NCI-H2029 treated with DMSO at 0.1 percent for 48 hours (cell line): ENCODE measurements at places on chromosomes 12 and 14.

GRCh38 chr12:105331805-105332251 is 1.3 kb downstream of the C12orf75 start:
- no peak for DNase-seq

DNA sequence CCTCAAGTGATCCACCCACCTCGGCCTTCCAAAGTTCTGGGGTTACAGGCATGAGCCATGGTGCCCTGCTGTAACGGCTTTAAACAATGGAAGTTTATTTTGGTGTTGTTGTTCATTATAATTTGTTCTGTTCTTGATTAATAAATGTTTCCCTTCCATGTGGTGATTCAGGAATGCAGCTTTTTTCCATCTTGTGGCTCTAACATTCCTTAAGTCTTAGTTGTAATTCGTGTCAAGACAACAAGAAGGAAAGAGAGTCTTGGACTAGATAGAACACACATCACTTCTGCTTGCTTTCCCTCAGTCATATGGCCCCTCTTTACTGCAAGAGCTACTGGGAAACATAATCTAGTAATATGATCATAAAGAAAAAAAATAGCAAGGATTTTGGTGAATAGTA is 211.6 kb downstream of the SLC6A15 start:
- no peak for DNase-seq

- DNase-seq: peak; percentile 65
Measured at GRCh38 chr12:27652174-27652763, 44.0 kb upstream of the REP15 start.

DNA sequence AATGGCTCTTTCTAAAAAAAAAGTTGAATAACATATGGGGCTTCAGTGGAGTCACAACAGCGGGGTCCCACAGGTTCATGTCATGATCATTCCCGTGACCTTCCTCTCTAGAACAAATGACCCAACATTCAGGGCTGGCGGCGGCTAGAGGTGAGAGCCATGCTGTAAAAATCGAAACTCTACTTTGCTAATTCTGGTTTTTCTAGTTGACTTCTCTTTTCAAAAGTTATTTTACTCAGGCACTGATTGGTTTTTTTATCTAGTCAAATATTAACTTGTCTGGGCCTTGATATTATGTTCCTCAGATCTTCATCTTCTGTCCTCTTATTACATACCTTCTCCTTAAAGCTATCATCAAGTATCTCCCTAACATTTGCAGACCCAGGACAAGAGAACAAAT is 402.9 kb upstream of the SOX5 start:
- no peak for DNase-seq

GRCh38 chr14:68824517-68825347 is 31.9 kb upstream of the ZFP36L1 start:
- no peak for DNase-seq

- no peak for DNase-seq
Measured at GRCh38 chr12:22656831-22657230, 31.9 kb downstream of the ETNK1 start.

GRCh38 chr12:40733871-40734270 is 41.6 kb downstream of the CNTN1 start:
- DNase-seq: no peak

GRCh38 chr14:99910337-99911309 is 117.4 kb downstream of the EML1 start:
- no peak for DNase-seq

GRCh38 chr12:21566907-21567394 is 37.7 kb downstream of the GYS2 start:
- DNase-seq: no peak

GRCh38 chr14:64979336-64980074 is 7.2 kb upstream of the FNTB start:
- no peak for DNase-seq

GRCh38 chr12:67276421-67276820 is 7.3 kb downstream of the CAND1 start:
- DNase-seq: no peak

DNA sequence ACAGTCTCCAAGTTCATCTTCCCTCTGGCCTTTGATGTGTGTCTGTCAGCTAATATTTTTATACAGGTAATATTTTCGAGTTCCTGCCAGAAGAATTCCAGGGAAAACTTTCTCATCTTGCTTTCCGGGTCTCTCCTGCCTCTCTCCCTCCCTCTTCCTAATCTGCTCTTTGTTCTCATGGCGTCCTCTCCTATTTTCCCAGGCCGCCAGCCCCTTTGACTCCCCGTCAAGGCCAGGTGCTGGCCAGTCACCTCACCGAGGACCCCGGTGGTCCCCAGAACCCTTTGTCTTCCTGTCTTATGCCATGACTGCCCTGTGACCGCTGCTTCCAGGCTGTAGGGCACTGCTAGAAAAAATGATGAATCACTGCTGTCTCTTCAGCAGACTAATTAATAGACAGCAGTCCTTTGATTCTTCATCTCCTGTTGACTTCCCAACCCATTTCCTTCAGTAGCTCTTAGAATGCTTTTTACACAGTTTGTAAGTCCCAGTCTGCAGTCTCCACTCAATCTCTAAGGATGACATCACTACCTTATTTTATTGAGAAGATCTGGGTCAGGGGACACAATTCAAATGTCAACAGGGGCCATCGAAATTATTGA is 40.7 kb downstream of the PPFIBP1 start:
- no peak for DNase-seq

GRCh38 chr12:120468325-120468820 is 1.2 kb downstream of the SRSF9 start:
- DNase-seq: no peak
